Renal pelvis (tissue), 12 donors: ENCODE measurements at places on chromosomes 12 and 14.
A peak's percentile ranks its signal among the peaks of the same experiment; 100 is the strongest.

DNA sequence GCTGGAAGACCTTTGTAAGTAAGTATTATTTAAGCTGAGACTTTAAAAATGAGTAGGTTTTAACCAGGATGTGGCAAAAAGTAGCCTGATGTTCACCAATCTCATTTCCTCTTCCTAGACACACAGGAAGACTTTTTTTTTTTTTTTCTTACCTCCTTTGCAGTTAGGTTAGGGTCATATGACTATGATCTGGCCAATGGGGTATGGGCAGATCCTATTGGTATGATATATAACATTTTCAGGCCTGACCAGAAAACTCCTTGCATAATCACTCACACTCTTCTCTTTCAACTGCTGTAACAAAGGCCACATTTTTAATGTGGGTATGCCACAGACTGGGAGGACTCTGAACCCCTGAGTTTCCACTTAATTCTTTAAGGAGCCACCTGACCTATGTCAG lies 2.7 kb upstream of the RPS6KA5 start:
- no peak for DNase-seq

DNA sequence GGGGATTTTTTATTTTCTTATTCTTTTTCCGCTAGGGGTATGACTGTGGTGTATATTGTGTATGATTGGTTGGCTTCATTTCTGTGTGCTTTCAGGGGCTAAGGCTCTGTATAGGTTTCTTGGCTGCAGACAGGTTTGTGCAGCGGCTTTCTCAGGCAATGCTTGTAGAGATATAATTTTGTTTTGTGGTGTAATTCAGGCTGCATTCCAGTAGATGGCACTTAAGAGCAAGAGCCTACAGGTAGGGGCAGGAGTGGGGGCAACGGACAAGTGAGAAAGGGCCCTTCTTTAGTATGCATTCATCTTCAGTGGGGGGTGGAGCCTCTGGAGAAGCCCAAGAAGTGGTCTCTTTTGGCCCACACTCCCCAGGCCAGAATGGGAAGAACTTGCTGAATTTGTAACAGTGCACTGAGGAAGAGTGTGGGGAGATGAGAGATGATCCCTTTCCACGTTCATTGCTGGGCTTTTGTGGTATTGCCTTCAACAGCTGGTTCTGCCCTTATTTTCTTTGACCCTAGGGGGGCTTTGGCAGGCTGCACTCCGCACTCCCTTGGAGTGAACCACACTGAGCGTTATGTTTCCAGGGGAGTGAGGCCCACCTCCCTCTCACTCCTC lies 78.6 kb downstream of the IFNG-AS1 start:
- DNase-seq: no peak

DNA sequence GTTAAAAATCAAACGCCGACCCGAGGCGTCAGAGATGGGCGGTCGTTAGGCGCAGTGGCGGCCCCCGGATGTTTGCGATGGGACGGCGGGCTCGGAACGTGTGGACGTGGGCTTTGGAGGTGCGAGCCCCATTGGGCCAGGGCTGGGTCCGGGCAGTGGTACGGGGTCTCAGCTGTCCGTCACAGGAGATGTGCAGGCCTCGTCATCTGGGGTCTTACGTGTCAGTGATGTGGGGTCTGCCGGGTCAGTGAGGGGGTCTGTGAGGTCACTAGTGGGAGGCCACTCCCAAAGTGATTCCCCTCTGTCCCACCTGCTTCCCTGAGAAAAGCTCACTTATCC lies 21.6 kb upstream of the CHFR start:
- no peak for DNase-seq

DNA sequence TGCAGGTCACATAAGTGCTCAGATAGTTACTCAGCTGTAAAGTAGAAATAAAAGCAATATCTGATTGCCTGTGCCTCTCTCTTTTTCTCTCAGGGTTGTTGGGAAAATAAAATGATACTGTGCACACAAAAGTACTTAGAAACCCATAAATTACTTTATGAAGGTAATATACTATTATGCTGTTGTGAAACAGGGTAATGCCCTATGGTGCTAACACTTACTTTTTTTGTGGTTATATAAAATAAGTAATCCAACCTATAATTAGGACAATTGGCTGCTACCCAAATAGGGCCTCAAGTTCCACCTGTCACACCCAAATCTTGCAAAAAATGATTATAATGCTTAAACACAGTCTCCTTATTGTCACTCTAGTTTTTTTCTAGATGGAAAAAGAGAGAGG lies 50.6 kb downstream of the DAAM1 start:
- DNase-seq: no peak

DNA sequence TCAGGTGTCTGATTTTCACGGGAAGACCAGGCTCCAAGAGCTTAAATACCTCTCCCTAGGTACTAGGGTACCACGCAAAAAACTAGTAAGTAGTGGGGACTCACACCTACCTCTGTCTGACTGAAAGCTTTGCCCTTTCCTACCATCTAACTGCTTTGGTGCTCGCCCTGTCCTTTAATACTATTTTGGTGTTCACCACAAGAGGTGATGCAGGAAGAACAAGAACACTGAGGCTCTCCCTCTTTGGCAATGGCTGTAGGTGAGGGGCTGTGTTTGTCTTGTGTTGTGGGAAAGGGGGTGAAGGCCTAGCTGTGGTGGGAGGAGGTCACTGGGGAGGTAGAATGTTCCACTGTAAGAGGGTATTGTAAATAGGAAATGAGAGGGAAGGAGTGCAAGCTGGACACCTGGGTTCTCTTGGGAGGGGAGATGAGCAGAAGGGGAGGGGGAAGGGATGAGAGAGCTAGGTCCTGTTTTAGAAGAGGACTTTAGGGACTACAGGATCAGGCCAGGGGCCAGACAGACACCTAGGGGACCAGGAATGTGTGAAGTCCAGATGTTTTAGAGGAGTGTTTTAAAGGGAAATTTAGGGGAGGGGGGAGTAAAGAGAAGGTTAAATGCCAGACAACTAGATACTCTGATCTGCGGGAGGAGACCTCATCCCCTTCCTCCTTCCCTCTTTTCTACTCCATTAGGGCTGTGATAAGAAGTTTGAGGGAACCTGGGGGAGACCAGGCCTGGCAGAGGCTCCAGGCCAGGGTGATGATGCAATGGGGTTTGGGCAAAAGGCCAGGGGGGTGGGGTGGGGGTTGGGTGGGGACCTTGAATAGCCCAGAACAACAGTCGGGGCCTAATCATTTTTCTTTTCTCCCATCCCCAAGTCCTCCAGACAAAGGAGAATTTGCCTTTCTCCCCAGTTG lies 2.1 kb downstream of the ITGA5 start:
- no peak for DNase-seq

DNA sequence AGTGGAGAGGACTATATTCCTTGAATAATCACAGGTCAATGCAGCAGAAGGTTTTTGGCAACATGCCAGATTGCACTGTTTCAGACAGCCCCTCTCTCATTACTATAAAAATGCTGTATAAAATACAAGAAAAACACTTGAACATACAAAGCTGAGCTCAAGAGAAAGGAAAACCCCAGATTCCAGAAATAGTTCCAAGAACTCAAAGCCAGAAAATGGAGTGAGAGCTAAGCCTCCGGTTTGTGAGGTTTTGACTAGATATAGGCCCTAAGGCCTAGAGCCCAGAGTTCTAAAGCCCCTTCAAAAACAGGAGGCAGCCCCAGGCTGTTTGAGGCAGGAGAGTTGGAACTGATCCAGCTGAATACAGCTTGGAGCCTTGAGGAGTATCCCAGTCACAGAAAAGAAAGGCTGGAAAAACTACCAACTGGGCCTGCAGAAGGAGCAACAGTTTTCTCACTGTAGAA lies 29.4 kb upstream of the ACTN1 start:
- peak; percentile 64 for DNase-seq

- no peak for DNase-seq
Measured at GRCh38 chr14:96844857-96845570, 47.8 kb downstream of the VRK1 start.

GRCh38 chr12:51351913-51352532 lies 5.5 kb upstream of the CELA1 start:
- peak; percentile 34 for DNase-seq

- no peak for DNase-seq
Measured at GRCh38 chr14:51917193-51917592, 56.8 kb downstream of the GNG2 start.

GRCh38 chr12:114767084-114767760 lies 83.2 kb upstream of the TBX3 start:
- DNase-seq: no peak

- no peak for DNase-seq
Measured at GRCh38 chr14:70601162-70601561, 707 bp upstream of the MED6 start.

GRCh38 chr12:47813511-47814196 lies 6.0 kb downstream of the HDAC7 start:
- no peak for DNase-seq

DNA sequence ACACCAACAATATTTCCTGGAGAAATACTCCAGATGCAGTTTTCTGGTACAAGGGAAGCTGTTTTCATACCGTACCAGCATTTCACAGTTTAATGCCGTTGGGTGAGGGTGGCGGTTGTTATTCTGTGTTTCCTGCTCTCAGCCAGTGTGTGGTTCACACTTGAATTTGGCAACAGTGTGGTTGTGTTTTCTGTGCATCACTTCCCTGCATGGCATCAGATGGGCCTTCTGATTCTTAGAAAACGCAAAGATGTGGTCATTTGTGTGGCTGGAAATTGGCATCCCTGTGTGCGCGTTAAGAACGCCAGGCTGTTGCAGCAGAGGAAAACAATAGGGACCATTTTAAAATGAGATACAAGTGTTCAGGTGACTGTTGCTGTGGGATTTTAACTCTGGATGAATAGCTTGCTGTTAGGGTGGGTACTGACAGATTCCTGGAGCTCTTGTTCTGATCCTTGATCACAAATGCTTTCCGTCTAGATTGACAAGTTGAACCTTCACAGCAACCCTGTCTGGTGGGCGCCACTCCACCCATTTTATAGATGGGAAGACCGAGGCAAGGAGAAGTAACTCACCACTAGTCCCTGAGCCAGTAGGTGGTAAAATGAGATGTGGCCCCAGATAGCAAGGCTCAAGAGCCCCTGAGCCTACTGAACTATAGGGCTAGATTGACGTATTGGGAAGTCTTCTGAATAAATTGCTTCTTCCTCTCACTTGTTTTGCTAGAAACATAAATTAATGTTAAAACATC lies 231.2 kb downstream of the CHST11 start:
- DNase-seq: no peak
